ENCODE measurements at places on chromosomes 3 and 15.
A peak's percentile ranks its signal among the peaks of the same experiment; 100 is the strongest.

- no peak for DNase-seq
These were observed 10.5 kb downstream of the NUTM1 start for GRCh38 chr15:34353627-34354026.

DNA sequence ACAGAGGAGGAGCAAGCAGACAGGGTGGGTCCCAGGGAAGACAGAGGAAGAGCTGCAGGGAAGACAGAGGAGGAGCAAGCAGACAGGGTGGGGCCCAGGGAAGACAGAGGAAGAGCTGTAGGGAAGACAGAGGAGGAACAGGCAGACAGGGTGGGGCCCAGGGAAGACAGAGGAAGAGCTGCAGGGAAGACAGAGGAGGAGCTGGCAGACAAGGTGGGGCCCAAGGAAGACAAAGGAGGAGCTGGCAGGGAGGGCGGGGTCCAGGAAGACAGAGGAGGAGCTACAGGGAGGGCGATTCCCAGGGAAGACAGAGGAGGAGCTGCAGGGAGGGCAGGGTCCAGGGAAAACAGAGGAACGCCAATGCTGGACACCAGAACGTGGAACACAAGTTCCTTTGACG, 66.5 kb downstream of the PLXNA1 start:
- DNase-seq, result no peak

- DNase-seq, result no peak
These were observed 695.9 kb downstream of the NSUN3 start for GRCh38 chr3:94758751-94759150.

- DNase-seq, result no peak
These were observed 50.1 kb upstream of the CRTC3 start for GRCh38 chr15:90479656-90480055.

GRCh38 chr3:40044487-40044886, 235.1 kb downstream of the MYRIP start:
- DNase-seq, result peak; percentile 94

GRCh38 chr15:58552505-58553364, 120.9 kb downstream of the LIPC start:
- no peak for DNase-seq

DNA sequence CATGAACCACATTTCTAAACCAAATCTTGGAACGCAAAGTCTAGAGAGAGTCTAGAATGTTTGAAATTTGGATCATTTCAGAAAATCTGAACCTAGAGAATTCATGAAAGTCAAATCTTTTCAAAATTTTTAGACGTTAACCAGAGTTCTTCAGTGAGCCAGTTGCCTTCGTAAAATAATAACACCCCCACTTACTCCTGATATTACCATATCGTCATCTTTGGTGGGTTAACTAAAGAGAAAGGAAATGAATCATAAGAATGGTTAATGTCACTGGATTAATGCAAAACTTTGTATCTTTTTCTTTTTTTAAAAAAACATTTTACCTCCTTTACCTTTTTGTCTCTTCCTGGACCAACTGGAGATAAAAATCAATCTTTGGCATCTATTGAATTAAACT, 1.2 kb upstream of the ZBED2 start:
- no peak for DNase-seq

- DNase-seq, result no peak
These were observed 10.2 kb downstream of the MRPS22 start for GRCh38 chr3:139353920-139354556.

DNA sequence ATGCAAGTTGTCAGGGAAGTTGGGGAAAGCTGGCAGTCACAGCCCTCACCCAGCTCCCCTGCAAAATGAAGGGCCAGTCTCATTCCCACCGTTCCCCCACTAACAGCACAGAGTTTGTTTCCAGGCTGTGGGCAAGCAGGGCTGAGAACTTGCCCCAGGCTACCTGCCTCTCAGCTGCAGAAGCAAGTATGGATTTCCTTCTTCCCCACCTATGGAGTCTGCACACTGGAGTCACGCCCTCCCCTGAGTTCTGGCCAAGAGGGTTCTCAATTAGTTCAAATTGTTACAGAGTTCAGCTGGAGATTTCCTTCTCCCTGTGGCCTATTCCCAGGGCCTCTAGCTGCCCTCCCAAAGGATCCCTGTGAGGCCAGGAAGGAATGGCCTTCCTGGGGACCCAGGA, 90.1 kb upstream of the ATP11B start:
- no peak for DNase-seq

GRCh38 chr3:111605493-111605892, 10.3 kb upstream of the ZBED2 start:
- DNase-seq, result no peak

GRCh38 chr3:10366651-10367101, 45.8 kb upstream of the SEC13 start:
- peak; percentile 94 for DNase-seq

DNA sequence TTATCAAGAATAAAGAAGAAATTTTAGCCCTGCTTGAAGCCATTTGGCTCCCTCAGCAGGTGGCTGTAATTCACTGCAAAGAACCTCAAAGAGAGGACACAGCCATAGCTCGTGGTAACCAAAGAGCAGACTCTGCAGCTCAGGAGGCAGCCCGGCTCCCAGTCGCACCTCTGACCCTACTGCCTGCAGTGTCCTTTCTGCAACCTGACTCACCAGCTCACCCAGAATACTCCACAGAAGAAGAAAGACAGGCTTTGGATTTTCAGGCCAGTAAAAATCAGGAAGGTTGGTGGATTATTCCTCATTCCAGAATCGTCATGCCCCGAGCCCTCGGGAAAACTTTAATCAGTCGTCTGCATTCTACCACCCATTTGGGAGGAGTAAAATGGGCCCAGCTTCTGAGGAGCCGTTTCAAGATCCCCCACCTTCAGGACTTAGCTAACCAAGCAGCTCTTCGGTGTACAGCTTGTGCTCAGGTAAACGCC, 38.6 kb downstream of the ZBTB11 start:
- DNase-seq, result no peak

- DNase-seq, result no peak
These were observed 219.3 kb upstream of the PRICKLE2 start for GRCh38 chr3:64444490-64445108.

GRCh38 chr3:153350420-153350819, 188.4 kb downstream of the RAP2B start:
- DNase-seq, result peak; percentile 56

- DNase-seq, result no peak
These were observed 6.9 kb downstream of the CP start for GRCh38 chr3:149214702-149215101.

- DNase-seq, result no peak
These were observed 60.3 kb downstream of the B3GNT5 start for GRCh38 chr3:183313351-183313750.

GRCh38 chr3:73298243-73299183, 237.1 kb downstream of the EBLN2 start:
- DNase-seq, result no peak

DNA sequence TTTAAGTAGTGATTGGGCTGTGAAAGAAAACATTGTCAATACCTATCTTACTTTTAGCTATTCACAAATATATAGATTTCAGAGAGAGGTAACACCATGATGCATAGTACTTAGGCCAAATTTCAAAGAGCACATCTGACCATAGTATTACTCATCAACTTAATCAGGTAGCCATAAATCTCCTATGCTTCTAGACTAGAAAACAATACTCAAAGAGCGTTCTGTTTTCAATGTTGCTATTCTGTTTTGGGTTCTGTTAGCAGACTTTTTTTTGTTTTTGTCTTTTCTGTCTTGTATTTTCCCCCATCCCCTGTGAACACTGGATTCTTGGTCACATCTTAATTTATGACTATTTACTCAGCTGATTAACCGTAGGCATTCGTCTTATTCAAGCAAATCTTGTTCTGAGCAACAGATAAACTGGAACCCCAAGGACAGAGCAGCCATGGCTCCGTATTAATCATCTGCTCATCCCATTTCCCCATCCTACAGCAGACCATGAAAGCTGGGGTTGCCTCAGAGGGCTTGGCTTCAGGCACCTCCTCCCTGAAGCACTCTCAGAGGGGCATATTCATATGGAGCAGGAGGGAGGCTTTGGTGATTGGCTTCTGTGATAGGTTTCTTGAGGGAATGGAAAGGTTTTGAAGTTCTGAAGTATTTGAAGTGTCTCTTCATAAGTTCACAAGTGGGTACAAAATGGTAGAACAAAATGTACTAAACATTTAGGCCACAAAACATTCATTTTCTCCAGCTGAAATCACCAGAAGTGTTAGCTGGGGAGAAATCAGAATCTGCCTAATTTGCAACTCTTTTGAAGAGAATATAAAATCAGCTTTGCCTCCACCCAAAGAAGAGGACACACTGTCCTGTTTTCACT, 105.3 kb downstream of the TNIK start:
- no peak for DNase-seq

GRCh38 chr3:133055339-133055738, 17.1 kb downstream of the TMEM108 start:
- DNase-seq, result no peak

GRCh38 chr3:30711867-30712266, 105.5 kb downstream of the TGFBR2 start:
- DNase-seq, result no peak

- DNase-seq, result no peak
These were observed 44.2 kb downstream of the WNT5A start for GRCh38 chr3:55442861-55443260.

- DNase-seq, result no peak
These were observed 597 bp upstream of the GBE1 start for GRCh38 chr3:81761904-81762580.

DNA sequence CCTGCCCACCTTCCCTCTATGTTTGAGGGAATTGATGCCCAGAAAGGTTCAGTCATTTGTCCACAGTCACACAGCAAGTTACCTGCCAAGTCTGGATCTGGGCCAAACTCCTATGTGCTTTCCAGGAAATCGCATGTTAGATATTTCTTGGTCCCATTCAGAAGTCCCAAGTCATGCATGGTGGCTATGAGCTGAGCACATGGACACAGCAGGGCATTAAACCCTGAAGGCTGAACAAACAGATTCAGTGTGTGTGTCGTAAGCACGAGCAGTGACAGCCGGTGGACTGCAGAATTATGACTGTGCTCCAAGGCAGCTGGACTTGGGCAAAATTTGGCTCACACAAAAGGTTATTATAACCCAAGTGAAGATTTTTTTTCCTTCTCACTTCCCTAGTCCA, 11.4 kb upstream of the SLC6A6 start:
- peak; percentile 74 for DNase-seq

GRCh38 chr15:34348735-34349300, 5.7 kb downstream of the NUTM1 start:
- no peak for DNase-seq

GRCh38 chr3:40939030-40939740, 260.1 kb upstream of the CTNNB1 start:
- no peak for DNase-seq

DNA sequence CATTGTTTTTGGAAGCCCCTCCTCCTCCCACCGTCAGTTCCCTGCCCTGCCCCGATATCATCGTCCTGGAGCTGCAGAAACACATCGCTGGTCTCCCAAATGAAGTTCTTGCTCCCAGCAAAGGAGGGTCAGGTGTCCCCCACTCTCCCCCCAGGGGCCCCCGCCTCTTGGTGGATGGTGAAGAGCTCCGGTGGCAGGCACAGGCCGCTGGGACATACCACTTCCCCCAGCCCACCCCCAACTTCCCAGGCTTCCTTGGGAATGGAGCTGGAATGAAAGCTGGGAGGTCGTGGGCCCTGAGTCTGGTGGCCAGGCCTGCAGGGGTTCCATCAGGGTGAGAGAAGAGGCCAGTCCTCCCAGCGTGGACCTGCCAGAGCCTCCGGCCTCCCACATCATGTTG, 137.7 kb downstream of the CHSY1 start:
- no peak for DNase-seq

DNA sequence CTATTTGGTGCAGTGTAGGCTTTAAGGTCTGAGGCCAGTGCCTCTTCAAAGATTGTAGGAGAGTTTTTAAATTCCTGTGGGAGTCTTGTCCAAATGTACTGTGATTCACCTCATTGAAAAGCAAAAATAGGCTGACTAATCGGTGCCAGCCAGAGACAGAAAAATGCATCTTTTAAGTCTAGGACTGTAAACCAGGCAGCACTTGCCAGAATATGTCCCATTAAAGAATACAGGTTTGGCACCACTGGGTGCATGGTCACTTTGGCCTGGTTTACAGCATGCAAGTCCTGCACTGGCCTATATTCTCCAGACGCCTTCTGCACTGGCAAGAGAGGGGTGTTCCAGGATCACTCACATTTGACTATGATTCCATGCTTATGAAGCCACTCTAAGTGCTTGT, 20.3 kb upstream of the NOX5 start:
- peak; percentile 38 for DNase-seq

GRCh38 chr3:155619118-155619915, 125.6 kb downstream of the PLCH1 start:
- no peak for DNase-seq

GRCh38 chr3:160999274-160999673, 105.9 kb downstream of the B3GALNT1 start:
- no peak for DNase-seq
